ENCODE measurements at places on chromosomes 16 and 17.
A peak's percentile ranks its signal among the peaks of the same experiment; 100 is the strongest.

DNA sequence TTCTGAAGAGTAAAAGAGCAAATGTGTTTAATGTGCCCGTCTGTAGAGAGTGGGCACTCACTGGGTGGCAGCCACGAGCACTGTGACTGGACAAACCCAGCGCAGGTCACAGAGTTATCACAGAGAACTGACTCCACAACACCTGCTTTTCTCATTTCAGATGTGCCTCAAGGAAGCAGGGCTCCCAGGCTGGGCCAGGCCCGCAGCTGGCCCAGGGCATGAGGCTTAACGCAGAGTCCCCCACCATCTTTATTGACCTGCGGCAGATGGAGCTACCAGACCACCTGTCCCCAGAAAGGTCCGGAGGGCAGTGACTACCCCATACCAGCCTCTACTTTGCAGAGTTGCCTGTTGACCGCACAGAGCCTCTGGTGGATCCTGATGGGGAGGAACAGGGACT lies 11.9 kb downstream of the DNAAF8 start:
- DNase-seq = no peak

DNA sequence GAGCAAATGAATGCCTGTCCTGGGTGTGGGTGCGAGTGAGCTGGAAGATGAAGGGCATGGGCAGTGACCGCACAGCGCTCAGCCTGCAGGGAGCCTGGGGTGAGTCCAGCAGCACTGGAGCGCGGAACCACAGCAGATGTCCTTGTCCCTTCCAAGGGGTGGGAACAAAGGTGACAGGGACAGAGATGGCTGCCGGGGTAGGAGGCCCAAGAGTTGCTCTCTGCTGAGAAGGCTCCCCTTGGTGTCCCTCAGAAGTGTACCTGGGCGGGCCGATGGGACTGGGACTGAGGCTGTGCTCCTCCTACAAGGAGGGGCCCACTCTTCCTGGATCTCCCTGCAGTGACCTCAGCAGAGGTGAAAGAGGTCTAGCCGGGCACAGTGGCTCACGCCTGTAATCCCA lies 7.6 kb upstream of the PGAP6 start:
- no peak for DNase-seq

DNA sequence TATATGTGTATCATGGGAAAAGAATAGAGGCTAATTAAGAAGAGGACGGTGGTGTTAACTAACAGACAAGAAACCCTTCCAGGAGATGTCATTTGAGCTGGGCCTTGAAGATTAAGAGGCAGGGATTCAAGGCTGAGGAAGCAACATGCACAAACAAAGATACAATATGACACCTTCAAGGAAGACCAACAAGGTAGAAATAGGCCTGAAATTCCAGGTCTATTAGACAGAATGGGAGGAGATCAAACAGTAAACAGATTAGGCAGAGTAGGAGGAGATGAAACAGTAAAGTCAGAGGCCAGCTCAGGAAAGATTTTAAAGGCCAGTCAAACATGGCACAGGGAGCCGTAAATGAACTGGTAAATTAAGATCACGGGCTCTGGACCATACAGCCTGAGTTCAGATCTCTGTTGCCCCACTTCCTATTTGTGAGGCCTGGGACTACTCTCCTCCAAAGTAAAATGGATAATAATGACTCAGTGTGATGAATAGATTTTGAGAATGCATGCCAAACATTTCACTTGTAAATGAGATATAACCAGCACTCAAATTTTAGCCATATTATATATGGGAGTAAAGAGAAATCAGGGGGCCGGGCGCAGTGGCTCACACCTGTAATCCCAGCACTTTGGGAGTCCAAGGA lies 38.9 kb downstream of the USP31 start:
- DNase-seq = no peak

GRCh38 chr17:82170412-82170961 lies 42.2 kb downstream of the CCDC57 start:
- no peak for DNase-seq

GRCh38 chr17:59406808-59407381 lies 75.4 kb downstream of the YPEL2 start:
- DNase-seq = no peak

DNA sequence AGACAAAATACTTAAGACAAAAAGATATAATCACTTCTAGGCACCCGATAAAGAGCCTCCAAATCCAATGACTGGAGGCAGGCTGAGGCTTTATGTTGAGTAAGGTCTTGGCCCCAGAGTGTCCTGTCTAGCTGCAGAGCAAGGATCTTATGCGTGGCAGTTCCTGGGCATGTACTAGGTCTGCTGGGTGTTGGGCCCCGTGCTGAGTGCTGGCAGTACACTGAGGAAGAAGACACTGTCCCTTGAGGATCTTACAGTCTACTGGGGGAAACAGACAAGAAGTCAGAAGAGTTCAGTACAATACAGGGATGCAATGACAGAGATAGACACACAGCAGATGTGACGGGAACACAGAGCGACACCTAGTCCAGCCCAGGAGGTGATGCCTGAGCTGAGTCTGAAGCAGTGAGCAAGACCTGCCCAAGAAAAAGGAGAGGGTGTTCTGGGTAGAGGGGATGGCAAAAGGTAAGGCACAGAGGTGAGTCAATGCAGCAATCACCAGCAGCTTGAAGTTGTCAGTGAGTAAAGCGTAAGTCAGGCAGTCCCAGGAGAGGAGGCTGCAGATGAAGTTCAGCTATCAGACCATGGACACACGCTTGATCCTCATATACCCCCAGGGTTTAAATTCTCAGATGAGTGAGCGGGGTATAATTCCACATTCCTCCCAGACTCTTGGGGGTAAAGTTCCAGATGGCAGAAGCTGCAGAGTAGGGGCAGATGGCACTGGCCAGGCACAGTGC lies 18.1 kb downstream of the MAP3K14 start:
- DNase-seq = no peak

GRCh38 chr16:8346294-8346693 lies 244.0 kb downstream of the TMEM114 start:
- DNase-seq = no peak

DNA sequence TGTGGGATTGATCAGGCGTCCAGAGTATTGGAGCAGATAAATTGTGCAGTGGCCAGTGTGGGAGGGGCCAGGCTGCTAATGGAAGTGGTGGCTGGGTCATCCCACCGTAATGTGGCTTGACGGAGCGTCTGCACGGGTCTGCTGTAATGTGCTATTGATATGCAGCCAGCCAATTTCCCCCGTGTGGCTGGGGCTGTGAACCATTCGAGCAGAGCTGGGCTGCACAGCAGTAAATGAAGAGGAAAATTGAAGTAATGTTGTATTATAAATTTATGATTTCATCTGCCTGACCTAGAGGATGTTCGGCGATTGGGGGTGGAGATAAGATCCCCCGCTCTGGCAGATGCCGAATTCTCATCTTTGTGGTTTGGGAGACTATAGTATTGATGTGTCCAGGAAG lies 121.5 kb downstream of the CCDC182 start:
- no peak for DNase-seq

GRCh38 chr16:87499189-87499486 lies 6.3 kb upstream of the ZCCHC14 start:
- DNase-seq = no peak

GRCh38 chr17:47703191-47703591 lies 9.2 kb downstream of the TBKBP1 start:
- DNase-seq = peak; percentile 65

- DNase-seq = no peak
Observed at GRCh38 chr16:86443508-86444147, 66.7 kb upstream of the FOXF1 start.

DNA sequence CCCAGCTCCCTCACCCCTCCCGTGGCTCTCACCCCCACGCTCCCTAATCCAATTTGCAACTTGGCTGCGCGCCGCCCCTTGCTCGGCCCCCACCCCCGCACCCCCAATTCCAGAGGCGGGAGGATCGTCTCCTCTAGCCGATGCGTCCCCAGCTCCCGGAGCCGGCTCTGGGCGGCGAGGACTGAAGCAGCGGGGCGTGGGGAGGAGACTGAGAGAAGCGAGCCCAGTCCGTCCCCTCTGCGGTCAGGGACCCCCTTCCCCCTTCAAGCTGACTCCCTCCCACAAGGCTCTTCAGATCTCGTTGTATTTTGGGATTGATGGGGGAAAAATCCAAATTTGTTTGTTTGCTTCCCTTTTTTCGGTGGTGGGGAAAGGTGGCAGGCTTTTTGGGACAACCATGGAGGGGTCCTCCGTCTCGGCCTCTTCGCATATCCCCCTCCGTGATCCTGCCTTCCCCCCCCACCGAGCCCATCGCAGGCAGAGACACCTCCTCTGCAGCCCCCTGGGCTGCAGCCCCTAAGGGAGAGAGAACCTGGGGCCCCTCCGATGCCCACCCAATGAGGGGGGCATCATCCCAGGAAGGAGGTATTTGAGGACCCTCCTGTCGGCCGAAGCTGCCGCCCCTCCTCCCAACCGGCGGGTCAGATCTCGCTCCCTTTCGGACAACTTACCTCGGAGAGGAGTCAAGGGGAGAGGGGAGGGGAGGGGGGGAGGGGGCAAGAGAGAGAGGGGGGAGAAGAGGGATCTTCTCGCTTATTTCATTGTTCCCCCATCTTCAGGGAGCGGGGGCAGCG lies 466 bp downstream of the NEUROD2 start:
- DNase-seq = no peak

Data from stimulated activated CD4-positive, alpha-beta T cell treated with anti-CD3 and anti-CD28 coated beads, Interleukin-12 subunit alpha, Interleukin-12 subunit beta, amount 100 ng/mL, for 4 hours (primary cell).